Ovary (tissue), 10 donors: ENCODE measurements at places on chromosomes 16 and 17. TPM values are rescaled to one million over a fixed set of nuclear protein-coding genes. Genes with fewer than 3 reads are reported as not detected.

The MYH8 gene
- not detected for total RNA-seq

The CCDC154 gene
- total RNA-seq = 3.0 TPM

DNA sequence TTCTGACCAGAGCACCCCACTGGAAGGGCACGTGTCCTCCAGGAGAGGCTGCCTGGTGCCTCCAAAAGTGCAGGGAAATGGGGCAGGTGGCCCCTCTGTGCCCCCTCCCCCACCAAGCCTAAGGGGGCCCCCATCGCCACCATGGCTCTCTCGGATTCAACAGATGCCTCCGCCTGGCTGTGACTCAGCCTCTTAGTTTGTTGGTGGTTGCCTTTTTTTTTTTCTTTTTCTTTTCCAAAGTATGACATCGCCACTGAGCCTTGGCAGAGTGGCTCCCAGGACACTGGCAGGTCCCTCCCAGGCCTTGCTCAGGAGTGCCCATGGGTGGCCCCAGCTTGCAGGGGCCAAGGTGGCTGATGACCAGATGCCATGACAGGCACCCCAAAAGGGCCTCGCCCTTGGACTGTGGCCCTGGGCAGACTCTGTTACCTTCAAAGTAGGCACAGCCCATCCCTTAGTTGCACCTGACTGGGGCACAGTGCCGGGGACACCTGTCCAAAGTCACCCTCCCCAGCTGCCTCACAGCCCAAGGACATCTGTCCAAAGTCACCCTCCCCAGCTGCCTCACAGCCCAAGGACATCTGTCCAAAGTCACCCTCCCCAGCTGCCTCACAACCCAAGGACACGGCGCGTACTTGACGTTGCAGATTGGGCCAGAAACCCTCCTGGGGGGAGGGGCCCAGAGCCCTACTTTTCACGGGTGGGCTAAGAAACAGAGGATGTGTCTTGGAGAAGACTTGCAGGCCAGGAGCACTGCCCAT is 29.6 kb downstream of the NPTX1 start:
- no peak overlapping the region for H3K4me3 ChIP-seq
- H3K27ac ChIP-seq = no peak overlapping the region
- DNase-seq = no peak

- no peak overlapping the region for H3K4me3 ChIP-seq
- H3K36me3 ChIP-seq = no peaks in the 10 kb centered on the region
- no peak for DNase-seq
- H3K27me3 ChIP-seq = no peaks in the 10 kb centered on the region
- no peak overlapping the region for H3K27ac ChIP-seq
- H3K4me1 ChIP-seq = no peaks in the 10 kb centered on the region
These were observed 98.0 kb downstream of the CDK5R1 start for GRCh38 chr17:32584792-32585191.

DNA sequence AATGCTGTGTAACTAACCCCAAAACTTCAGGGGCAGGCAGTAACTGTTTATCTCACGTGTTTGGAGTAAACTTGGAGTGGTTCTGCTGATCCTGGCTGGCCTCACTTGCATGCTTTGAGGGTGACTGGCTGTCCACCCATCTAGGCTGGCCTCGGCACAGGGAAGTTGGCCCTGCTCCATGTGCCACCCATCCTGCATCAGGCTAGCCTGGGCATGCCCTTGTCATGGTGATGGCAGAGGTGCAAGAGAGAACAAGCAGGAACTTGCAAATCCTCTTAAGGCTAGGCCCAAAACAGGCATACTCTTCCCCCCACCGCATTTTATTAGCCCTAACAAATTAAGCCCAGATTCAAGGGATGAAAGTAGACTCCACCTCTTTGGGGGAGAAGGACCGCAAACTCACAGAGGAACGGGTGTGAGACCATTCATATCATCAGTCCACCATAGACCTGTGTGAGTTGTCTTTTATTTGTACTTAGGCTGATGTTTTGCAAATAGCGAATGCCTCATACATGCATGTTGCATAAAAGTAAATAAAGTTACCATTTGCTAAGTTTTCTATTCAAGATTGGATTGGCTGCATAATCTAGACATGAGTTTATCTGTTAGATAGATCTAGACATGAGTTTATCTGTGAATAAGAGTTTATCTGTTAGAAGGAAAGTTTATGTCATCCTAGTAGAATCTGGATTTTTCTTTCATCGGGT is 221.0 kb downstream of the CCDC182 start:
- peaks cover 21% of the 10 kb centered on the region for H3K4me1 ChIP-seq
- no peak overlapping the region for H3K27ac ChIP-seq
- H3K27me3 ChIP-seq = no peaks in the 10 kb centered on the region
- no peak for DNase-seq

DNA sequence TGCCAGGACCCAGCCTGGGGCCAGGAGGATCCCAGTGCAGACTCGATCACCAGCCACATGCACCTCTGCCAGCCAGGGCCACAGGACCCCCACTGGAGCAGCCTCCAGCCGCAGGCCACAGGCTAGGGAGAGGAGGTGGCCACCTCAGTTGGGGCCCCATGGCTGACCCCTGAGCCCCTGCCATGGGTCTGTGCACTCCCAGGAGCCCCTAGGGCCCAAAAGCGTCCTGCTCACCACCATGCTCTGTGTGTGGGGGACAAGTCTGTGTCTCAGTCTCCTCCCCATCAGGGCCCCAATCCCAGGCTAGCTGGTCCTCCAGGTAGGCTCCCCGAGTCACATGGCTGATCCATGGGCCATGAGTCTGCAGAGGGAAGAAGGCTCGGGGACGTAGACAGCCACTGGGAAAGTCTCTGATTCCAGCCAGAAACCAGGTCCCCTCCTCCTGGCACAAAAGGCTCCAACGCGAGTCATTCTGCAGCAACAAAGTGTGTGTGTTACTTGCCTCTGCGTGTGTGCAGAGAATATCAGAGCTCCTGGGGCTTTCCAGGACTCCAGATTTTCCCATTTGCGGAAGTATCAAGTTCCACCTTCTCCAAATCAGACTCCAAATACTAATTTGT is 6.1 kb upstream of the PRSS8 start:
- peak overlapping the region; percentile 22 for H3K4me3 ChIP-seq
- no peaks in the 10 kb centered on the region for H3K27me3 ChIP-seq
- peaks cover 7% of the 10 kb centered on the region for H3K4me1 ChIP-seq
- H3K36me3 ChIP-seq = no peaks in the 10 kb centered on the region
- peak; percentile 63 for DNase-seq

The KRTAP2-2 gene
- not detected for total RNA-seq

The TAC4 gene
- not detected for total RNA-seq

The IRX5 gene
- 9.7 TPM for total RNA-seq

DNA sequence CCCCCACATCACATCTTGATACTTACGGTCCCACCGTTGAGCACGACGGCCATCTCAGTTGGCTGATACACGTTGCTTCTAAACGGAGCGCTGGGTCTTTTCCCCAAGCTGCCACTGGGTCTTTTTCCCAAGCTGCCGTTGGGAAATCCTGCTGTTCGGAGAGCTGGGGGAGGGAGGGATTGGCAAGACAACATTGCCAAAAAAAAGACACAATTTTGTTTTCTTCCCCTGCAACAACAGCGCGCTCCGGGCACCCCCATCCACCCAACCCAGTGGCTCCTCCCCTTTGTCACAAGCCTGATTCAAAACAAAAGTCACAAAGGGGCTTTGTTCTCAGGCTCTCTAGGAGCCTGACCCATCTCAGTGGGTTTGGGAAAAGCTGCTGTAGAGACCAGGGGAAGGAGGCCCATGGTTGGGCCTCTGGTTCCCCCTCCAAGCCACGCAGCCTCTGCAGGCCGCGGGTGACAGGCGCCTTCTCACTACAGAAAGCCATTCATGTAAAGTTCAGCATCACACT is 22.8 kb downstream of the GPRC5B start:
- no peak overlapping the region for H3K27ac ChIP-seq
- H3K36me3 ChIP-seq = no peaks in the 10 kb centered on the region
- H3K4me3 ChIP-seq = no peak overlapping the region
- H3K4me1 ChIP-seq = peaks cover 8% of the 10 kb centered on the region
- DNase-seq = no peak

- no peak for DNase-seq
- H3K4me3 ChIP-seq = no peak overlapping the region
- H3K27me3 ChIP-seq = no peaks in the 10 kb centered on the region
- no peaks in the 10 kb centered on the region for H3K36me3 ChIP-seq
- H3K27ac ChIP-seq = no peak overlapping the region
- no peaks in the 10 kb centered on the region for H3K4me1 ChIP-seq
These were observed 496.7 kb upstream of the RBFOX1 start for GRCh38 chr16:6835941-6836340.

DNA sequence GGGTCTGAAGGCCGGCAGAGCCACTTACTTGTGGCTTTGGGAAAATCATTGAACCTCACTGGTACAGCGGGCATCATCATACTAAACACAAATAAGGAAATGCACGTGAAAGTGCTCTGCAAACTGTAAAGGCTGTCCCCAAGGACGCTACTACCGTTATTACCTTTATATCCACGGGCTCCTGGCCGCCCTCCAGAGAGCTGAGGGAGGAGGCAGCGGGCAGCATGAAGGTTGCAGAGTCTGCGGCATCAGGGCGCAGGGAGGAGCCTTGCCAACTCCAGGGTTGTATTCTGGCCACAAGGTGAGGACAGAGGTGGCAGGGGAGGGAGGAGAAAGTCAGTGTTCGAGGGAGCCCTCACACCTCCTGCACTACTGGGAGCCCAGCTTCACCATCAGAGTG is 68.3 kb upstream of the GCSH start:
- H3K27me3 ChIP-seq = no peaks in the 10 kb centered on the region
- DNase-seq = no peak
- no peak overlapping the region for H3K4me3 ChIP-seq
- H3K27ac ChIP-seq = no peak overlapping the region
- no peaks in the 10 kb centered on the region for H3K4me1 ChIP-seq

DNA sequence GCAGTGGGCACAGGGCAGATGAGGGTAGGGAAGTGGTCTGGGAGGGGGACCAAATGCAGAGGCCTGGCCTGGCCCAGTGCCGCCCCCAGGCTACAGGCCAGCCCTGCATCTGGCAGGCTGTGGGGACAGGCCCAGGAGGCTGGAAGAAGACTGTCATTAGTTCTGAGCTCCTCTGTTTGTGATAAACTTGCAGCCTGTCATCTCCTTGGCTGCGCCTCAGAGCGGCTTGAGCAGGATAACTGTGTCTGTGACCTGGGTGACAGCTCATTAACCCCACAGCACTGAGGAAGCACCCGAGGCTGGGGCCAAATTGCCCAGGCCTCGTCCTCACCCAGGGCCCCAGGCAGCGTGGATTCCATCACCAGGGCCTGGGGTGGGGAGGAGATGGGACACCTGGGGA is 23.9 kb downstream of the ABCC3 start:
- H3K36me3 ChIP-seq = no peaks in the 10 kb centered on the region
- H3K4me1 ChIP-seq = peaks cover 2% of the 10 kb centered on the region
- no peak overlapping the region for H3K4me3 ChIP-seq
- DNase-seq = no peak

The ABCA10 gene
- total RNA-seq = 23.6 TPM

The PLLP gene
- total RNA-seq = 1.3 TPM

GRCh38 chr17:8941980-8942622 is 23.4 kb downstream of the PIK3R5 start:
- H3K27me3 ChIP-seq = no peaks in the 10 kb centered on the region
- no peaks in the 10 kb centered on the region for H3K4me1 ChIP-seq
- H3K4me3 ChIP-seq = no peak overlapping the region
- no peaks in the 10 kb centered on the region for H3K36me3 ChIP-seq
- DNase-seq = no peak

DNA sequence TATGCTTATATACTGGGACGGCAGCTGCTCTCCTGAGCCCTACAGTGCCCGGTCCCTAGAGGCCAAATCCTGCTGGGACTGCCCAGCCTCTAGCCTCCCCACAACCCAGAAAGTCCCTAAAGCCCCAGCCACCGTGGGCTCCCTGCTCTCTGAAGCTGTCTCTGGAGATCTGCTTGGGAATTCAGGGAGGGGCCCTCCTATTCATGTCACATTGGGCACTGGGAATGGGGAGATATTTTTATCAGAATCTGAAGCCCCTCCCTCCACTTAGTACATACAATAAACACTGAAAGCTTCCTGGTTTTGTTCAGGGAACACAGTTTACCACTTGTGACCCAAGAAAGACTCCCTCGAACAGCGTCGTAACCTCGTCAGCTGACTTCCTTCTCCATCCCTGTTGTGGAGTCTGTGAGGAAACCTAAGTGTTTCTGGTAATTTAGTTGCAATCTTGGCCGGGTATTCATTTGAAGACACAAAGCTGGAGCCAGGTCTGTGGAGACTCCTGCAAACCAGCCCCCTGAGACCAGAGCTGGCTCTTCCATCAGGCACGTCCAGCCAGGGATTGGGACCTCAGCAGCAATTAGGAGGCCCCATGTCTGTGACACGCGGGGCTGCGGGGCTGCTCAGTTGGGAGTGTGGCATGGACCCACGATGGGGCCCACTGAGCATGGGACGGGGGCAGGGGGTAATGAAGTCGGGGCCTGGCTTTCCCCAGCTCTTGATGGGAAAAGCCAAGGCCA is 38.5 kb downstream of the PGS1 start:
- H3K4me1 ChIP-seq = no peaks in the 10 kb centered on the region
- H3K4me3 ChIP-seq = no peak overlapping the region
- no peak for DNase-seq

GRCh38 chr17:67521775-67522069 is 144.6 kb downstream of the PITPNC1 start:
- H3K27ac ChIP-seq = no peak overlapping the region
- H3K36me3 ChIP-seq = no peaks in the 10 kb centered on the region
- H3K4me3 ChIP-seq = no peak overlapping the region
- DNase-seq = no peak
- H3K4me1 ChIP-seq = no peaks in the 10 kb centered on the region
